GM12864 (cell line): ENCODE measurements at places on chromosomes 7 and 10.
A peak's percentile ranks its signal among the peaks of the same experiment; 100 is the strongest.

DNA sequence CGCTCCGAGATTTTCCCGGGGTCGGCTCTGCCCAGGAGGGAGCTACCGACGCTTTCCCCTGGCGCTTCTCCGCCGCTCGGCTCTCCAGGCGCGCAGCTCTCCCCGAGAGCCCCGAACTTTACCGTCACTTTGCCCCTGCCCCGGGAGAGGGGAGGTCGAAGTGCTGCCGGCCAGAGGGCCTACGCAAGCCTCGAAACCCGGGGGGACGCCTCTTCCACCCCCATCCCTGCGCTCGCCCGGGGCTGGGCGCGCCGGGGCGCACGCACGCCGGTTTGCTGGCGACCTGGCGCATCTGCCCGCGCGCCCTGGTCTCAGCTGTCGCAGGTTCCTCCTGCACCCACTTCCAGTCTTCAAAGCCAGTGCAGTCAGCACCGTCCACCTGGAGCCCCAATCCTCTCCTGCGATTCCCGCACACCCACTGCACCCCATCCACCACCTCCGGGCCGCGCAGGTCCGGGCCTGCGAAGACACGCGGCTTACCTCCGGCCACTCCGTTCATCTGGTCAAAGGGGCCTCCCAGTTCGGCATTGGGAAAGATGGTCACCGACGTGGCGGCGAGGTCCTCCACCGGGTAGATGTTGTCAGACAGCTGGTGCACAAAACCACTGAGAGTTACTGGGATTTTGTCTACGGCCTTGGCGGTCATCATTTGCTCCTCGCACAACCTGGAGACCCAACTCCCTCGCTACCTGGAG, 638 bp downstream of the EGR2 start:
- no peak for DNase-seq

DNA sequence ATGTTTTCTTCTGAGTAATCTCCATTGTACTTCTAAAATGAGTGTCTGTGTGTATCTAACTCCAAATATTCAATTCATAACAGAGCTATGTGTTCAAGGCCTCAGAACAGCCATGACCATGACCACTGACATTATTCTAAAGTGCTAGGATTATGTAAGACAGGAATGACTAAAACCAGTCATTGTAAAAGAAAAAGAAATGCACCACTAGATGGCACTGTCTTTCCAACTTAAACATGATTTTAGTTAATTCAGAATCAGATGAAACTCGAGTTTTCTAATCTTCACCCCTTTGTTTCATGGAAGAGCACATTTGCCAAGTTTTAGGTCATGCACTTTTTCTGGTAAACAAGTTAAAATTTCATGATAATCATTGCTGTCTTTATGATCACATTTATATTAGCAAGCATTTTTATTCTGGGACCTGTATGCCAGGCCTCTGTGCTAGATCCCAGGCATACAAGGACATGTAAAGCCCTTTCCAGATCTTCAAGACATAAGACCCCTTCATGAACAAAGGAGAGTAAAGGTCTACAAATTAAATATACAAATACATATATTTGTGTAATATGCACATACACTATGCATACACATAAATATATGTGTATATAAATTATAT, 26.1 kb upstream of the RSU1 start:
- DNase-seq, result peak; percentile 16

GRCh38 chr10:51743146-51743545, 43.8 kb upstream of the CSTF2T start:
- no peak for DNase-seq

DNA sequence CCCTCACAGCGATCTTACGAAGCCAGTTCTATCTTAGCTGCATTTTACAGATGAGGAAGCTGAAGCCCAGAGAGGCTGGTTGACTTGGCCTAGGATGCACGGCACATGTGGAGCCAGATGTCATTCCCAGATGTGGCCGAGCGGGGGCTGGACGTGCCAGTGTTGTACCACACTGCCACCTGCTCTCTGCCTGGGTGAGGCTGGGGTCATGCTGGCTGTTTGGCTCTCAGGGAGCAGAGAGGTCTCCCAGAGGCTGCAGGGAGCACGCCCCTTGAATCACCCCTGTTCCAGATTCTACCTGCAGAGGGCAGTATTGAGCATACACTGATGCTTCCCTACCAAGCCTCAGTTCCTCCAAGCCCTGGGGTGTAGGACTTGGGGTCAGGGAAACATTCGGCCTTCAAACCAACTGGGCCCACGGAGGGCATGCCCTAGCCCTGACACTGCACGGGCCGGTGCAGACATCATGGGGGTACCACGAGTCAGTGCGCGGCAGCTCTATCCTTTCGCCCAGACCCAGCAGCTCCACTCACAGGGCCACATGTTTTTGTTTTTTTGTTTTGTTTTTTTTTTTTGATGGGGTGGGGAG, 3.8 kb upstream of the GTF2IRD1 start:
- no peak for DNase-seq

DNA sequence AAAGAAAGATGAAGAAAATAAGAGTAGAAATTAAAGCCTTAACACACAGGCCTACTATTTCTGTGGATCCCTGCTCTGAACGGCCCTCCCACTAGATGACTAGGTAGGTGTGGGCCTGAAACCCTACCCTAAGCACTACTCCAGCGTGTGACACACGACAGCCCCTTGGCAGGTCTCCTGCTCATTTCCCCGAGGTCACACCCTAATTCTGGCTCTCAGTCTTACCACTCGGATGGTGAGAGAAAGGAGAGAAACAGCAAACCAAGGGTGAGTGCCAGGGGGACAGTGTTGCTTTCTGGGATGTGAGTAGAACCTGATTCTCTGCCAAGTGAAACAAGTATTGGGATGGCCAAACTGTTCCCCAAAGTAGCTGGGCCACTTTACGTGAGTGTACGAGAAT, 12.1 kb downstream of the GALNTL5 start:
- no peak for DNase-seq
